ENCODE measurements at places on chromosomes 11 and 22.

- no peak for DNase-seq
Observed at GRCh38 chr11:115085461-115086210, 407.3 kb downstream of the NXPE2 start.

DNA sequence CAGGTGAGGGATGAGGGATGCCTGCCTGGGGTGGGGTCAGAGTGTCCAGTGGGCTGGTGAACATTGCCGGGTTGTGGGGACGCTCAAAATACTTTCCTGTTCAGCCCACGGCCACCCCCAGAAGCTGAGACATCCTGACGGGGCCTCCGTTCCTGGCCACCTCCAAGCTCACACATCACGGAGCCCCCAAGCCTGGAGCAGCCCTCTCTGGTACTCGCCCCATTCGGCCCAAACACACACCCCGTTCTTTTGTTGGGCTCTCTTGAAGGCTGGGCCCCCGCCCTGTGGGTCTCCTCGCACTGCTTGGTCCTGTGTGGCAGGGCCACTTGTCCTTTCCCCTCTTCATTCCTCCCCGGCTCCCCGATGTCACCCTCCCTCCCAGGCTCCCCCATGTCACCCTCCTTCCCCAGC lies 442.6 kb downstream of the TBC1D22A start:
- DNase-seq: no peak

GRCh38 chr11:10628508-10629236 lies 60.2 kb upstream of the LYVE1 start:
- no peak for DNase-seq

GRCh38 chr11:126340960-126341606 lies 14.4 kb upstream of the ST3GAL4 start:
- no peak for DNase-seq

DNA sequence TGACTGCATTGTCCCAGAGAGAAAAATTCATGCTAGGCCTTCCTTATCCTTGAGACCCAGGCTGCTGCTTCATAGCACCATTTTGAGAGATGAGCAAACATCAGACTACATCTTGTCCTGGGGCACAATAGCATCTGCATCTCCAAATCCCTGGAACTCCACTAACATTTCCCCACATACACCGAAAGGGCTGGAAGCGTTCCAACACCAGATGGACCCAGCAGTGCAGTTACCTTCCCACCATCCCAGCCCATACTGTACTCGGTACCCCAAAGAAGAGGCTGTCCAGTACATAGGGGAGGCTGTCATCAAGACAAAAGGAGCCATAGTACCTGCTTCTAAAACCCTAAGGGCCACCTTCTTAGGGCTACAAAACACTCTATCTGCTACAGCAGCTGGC lies 547.2 kb upstream of the CHORDC1 start:
- no peak for DNase-seq

Data from stimulated activated CD8-positive, alpha-beta memory T cell treated with anti-CD3 and anti-CD28 coated beads, Interleukin-15, amount 100 ng/mL, for 48 hours (primary cell).